Anterior cingulate cortex (tissue), 58 donors: ENCODE measurements at places on chromosomes 2 and 18.

DNA sequence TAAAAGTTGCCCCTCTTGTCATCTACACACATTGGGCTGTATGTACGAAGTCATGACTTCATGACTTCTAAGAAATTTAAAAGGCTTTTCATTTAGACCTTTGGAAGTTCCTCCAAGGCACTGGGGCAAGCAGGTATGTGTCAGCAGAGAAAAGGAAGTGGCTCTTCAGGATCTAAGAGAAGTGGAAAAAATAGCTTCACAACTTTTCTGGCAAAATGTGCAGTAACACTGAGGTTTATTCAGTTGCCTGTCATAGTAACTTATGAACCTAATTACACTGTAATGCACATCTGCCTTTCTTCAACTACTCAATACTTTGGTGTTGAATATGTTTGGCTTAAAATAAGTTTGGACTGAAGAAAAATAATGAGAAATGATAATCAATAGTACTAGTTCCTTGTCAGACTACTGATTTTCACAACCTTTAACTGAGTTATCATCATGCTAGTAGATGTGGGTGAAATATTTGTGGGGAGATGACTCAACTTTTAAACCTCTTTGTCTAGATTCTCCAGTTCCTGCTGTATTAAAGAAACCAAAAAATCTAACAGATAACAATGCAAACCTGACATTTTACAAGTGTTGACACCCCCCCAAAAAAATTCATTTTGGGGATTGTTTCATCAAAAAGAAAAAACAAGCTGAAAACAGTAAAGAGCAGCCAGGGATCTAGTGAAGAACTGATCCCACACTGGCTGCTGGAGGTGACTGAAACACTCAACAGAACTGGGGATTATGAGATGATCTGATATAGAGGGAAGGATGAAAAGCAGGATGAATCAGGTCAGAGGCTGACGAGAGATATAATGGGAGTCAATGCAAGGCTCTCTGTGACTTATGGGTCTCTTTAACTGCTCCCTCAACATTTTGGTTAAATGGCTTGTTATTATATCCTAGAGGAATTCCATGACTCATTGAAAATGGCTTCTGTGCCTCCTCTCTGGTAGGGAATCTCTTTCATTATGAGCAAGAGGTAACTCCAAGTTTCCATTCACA is 84.6 kb downstream of the COLEC12 start:
- DNase-seq = no peak

- no peak for DNase-seq
These were observed 51.5 kb downstream of the SMIM21 start for GRCh38 chr18:75376004-75376403.

DNA sequence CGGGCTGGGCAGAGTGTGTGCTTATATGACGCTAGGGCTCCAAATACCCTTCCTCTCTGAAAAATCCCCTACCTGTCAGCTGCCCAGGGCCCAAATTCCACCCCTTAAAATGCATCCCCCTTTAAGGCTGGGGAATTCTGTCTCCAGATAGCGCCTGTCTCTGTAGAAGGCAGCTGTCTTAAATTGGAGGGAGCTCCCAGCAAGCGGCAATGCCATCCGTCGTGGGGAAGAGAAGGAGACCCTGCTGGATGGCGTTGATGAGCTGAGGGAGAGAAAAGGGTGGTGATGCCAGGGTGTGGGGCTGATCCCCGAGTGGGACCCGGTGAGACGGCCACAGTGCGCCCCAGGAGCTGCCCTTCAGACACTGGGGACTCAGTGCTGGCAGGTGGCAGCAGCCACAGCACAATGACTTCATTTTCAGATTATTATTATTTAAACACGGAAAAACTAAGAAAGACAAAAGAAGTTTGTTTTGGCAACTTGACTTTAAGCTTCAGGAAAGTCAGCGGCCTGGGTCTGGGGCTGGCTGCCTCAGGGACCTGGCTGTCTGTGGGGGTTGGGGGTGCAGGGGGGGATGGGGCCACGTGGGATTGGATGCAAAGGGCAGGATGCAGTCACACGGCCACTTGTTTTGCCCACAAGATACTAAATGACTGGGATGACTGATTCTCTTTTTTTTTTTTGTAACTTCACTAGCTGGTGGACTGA is 152.8 kb downstream of the TFCP2L1 start:
- DNase-seq = no peak

GRCh38 chr2:116820986-116821385 is 993.5 kb upstream of the DDX18 start:
- DNase-seq = no peak

DNA sequence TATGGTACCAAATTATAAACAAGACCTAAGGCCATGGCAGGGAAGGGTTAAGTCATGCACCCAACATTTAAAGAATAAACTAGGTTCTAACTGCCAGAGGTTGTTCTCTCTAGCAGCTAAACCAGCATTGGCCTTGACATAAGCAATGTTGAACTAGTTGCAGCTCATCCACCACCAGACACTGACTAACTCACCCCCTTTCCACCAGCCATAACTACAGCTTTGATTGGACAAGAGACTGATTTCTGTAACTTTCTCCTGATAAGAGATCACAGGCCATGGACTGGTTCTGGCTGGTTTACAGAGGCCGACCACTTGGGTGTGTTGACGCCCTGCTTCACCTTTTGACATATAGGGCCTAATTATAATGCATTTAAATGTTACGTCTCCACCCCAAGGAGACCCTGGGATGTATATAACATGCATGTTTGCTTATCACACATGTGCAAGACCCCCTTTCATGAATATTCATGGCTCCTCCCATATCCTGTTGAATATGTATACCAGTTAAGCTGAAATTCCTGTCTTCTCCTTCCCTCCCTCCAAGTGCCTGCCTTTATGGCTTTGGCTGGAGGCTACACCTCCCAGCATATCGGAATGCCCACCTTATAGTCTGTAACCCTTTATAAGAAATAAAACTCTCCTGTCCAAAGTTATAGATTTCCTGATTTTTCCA is 75.9 kb downstream of the MRPS9 start:
- no peak for DNase-seq

- DNase-seq = no peak
These were observed 105.4 kb downstream of the INHBB start for GRCh38 chr2:120451334-120451733.

DNA sequence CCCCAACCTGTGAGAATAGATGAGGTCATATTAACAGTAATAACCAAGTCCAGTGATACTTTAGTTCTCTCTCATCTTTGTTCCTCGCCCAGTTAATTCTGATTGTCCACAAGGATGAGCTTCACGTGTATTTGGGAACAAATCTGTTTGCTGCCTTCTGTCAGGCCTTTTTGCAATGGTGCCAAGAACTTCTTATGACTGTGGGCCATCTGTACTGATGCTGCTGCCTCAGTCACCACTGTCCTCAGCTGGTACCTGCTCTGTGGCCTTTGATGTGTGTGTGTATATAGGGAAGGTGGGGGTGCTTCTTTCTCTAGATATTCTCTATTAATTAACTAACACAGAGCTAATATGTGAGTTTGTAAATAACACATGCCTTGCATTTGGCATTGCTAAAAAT is 392.9 kb downstream of the TGIF1 start:
- no peak for DNase-seq

GRCh38 chr2:190533175-190533967 is 1.2 kb downstream of the NEMP2 start:
- DNase-seq = no peak

DNA sequence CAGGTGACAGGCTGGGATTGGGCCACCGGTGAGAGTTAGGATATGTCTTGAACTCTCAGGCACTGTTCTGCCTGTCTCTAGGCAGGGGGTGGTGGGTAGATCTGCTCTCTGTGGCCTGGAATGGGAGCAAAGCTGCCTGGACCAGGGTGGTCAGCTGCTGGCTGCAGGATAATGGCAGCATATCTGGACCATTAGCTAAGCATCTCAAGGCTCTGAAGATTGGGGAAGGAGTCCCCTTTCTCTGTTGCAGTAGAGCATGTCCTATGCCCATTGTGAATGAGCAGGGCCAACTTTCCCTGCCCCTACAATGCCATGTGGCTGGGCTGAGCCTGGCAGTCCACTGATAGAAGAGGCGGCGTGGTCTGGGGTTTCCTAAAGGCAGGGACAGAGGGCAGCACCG is 34.6 kb downstream of the LOXHD1 start:
- no peak for DNase-seq

DNA sequence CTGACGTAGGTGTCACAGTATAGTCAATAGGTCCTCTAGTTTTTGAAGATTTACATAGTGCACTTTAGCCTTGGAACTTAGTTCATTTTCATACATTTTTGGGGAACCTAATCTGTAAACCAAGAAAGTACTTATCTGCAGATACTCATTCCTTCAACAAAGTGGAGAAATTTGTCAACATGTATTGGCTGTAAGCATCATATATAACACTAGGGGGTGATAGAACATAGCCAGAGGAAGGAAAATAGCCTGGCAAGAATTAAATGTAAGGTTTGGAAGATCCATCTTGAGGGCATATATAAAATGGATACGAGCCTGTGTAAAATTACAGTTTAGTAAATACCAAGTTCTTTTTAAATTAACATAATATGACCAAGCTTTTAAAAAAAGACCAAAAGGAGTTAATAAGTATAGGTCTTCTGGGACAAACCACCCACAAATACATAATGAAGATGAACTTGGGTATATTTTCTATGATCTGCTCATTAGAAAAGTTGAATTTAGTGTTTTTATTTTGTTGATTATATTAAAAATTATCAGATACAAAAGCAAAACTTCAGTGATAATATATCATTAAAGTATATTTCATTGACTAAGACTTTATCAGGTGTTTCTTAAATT is 18.2 kb downstream of the RPL37A start:
- DNase-seq = no peak

- DNase-seq = no peak
These were observed 42.4 kb downstream of the MRPS5 start for GRCh38 chr2:95079199-95079683.

- no peak for DNase-seq
These were observed 28.6 kb downstream of the RMC1 start for GRCh38 chr18:23531912-23532311.

DNA sequence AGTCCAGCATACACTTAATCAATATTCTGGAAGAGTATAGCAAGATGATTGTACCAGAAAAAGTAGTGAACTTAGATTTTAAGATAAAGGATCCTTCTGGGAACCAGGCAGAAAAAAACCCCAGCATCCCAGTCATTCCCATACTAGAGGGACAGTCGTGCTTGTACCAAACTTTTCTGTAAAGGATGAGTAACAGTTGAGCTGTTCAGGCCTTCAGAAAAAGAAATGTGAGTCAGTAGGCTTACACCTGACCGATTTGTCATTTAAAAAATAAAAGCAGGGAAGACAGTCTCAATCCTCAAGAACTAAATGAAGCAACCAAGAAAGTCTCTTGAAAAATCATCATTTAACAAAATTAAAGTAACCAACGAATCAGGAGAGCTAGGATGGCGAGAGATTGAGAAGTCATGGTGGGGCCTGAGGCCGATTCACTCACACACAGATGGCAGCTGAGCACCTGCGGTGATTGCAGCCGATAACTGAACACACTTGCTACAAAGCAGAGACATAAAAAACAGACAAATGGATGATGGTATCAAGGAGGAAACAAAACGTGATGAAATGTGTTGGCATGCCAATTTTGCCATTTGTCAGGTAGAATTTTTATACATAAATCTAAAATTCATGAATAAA is 170.0 kb upstream of the ALKAL2 start:
- DNase-seq = no peak

- no peak for DNase-seq
These were observed 318.7 kb downstream of the CYP26B1 start for GRCh38 chr2:71829008-71829407.

GRCh38 chr2:105873721-105874120 is 129.0 kb downstream of the NCK2 start:
- DNase-seq = no peak

- no peak for DNase-seq
These were observed 79.8 kb downstream of the DOK6 start for GRCh38 chr18:69480460-69480859.

- DNase-seq = no peak
These were observed 325.5 kb upstream of the HS6ST1 start for GRCh38 chr2:128644156-128644555.

DNA sequence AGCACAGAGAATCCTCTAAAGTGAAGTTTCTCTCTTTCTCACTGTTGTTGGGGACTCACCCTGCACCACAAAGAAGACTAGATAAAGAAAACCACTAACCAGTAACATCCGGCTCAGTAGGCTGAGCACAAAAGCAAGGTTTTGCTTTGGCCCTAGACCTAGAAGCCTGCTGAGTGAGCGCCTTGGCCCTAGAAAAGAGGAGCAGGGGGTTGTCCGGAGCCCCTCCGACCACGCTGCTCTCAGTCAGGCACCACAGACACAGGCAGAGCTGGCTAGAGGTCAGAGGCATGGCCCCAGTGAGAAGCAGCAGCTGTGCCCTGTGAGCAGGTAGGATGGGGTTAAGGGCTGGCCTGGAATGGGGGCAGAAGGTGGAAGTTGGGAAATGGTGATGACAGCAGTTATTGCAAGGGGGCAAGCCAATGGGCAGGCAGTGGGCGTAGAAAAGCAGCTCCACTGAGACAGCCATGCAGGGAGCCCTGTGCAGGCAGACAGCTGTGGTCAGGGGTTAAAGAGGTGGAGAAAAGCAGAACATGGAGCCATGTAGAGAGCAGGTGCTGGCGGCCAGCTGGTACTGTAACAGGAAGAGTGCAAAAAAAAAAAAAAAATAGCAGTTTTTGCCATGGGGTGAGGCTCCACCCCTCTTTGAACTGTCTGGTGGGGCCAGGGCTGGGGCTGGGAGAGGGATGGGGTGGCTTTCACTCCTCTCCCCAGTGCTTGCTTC is 36.9 kb upstream of the SLC14A1 start:
- DNase-seq = no peak

- no peak for DNase-seq
These were observed 112.0 kb downstream of the GULP1 start for GRCh38 chr2:188403676-188404075.

GRCh38 chr2:64844087-64844486 is 145.1 kb upstream of the SLC1A4 start:
- no peak for DNase-seq

- no peak for DNase-seq
These were observed 24.3 kb upstream of the ID2 start for GRCh38 chr2:8657423-8658062.

GRCh38 chr2:223101340-223102039 is 49.5 kb downstream of the KCNE4 start:
- no peak for DNase-seq

GRCh38 chr2:187481543-187481942 is 33.5 kb upstream of the CALCRL start:
- no peak for DNase-seq

GRCh38 chr2:35063836-35064235 is 1291.7 kb upstream of the CRIM1 start:
- DNase-seq = no peak

- DNase-seq = no peak
These were observed 16.6 kb upstream of the TTL start for GRCh38 chr2:112465382-112465781.

DNA sequence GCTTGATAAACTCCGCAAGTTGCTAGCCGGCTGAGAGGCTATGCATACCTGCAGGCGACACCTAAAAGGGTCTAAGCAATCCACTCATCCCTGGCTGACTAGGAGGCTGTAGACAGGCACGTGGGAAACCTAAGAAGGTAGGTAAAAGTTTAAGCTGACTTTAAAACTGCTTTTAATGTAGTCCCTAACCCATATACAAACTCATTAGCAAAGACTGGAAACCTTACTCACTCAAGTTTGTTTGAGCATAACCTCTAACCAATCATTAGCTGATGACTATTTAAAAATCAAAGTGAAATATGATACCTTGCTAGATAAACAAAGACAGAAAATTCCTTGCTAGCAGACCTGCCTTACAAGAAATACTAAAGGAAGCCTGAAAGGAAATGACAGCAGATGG is 106.4 kb downstream of the EXOC6B start:
- DNase-seq = no peak

GRCh38 chr2:230564805-230565779 is 147.6 kb upstream of the CAB39 start:
- DNase-seq = no peak
